ENCODE measurements at places on chromosomes 6 and 20.

DNA sequence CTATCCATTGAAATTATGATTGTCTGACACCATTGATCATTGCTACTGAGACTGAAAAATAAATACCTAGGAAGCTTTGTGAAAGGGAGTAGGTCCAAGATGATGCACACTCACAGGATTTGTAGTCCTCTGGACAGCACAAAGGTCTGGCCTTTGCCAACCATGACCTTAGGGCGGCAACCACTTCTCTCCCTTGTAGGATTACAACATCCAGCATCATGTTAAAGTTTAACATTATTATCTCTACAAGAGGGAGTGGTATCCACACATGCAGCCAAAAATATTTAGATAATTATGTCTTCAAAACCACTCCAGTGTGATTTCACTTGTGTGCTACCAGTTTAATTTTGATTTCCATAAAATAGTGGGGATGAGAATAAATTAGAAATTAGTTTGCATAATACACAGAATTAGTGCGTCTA is 51.1 kb upstream of the NHSL1 start:
- DNase-seq: no peak

GRCh38 chr6:126227833-126228702 is 111.8 kb upstream of the CENPW start:
- DNase-seq: no peak

- no peak for DNase-seq
Measured at GRCh38 chr6:906920-907319, 214.0 kb upstream of the EXOC2 start.

DNA sequence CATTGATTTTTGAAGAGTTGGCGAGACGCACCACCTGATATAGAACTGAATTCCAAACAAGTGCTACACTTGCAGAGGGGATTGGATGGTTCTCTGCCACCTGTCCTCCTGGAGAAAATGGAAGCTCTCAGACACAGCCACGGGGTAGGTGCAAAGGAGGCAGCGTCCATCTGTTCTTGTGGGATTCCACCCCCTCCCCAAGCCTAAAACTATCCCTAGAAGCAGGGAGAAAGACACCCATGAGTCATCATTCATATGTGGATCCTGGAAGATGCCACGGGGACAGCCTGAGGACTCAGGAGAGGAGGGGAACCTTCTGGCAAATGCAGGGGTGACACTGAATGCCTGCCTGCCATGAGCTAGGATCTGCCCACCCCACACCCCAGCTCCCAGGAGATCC is 171.3 kb upstream of the CST7 start:
- no peak for DNase-seq

GRCh38 chr20:33370291-33370690 is 31.0 kb downstream of the CDK5RAP1 start:
- DNase-seq: peak; percentile 79

GRCh38 chr20:56629464-56630085 is 469 bp downstream of the TFAP2C start:
- peak; percentile 59 for DNase-seq

- no peak for DNase-seq
Measured at GRCh38 chr6:96015518-96016333, at the start of gene FUT9. Gene FUT9 (plus strand): TSS chr6:96015974. CDS start chr6:96203156, 187,182 bp downstream.

DNA sequence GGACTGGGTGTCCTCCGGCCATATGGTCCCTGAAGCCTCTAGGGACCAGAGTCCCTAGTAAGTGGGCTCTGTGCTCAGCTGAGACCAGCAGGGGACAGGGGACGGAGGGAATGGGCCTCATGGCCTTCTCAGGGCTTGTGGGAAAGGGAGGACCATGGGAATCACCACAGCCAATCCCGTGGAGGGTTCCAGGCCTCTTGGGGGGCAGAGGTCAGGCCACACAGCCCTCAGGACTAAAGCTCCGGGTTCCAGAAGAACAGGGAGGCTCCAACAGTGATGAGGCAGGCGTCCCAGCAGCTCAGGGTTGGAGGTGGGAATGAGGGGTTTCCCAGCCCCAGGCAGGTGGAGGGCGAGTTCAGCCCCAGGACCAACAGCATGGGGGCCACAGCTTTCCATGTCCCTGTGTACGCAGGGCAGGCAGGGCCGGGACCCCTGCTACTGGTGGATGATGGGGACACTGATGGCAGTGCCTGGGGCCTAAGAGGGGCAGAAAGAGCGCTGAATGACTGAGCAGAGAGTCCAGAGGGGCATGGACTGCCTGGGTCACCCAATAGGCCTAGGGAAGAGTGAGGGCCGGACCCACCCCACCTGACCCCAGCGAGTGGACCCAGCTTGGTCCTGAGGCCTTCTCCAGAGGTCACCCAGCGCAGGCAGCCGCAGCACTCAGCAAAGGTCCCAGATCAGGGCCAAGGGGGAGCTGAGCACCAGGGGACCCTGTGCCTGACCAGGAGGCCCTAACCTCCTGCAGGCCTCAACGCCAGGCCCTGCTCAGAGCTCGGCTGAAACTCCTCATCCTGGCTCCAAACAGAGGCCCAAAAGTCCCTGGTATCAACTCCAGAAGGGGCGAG is 8.8 kb downstream of the MYL9 start:
- no peak for DNase-seq

GRCh38 chr6:43604174-43604573 is 24.9 kb downstream of the GTPBP2 start:
- DNase-seq: no peak

GRCh38 chr20:881051-881782 is 34.9 kb downstream of the ANGPT4 start:
- peak; percentile 70 for DNase-seq

GRCh38 chr20:4661191-4661590 is 60.5 kb upstream of the PRND start:
- DNase-seq: peak; percentile 73

- no peak for DNase-seq
Measured at GRCh38 chr6:54053881-54054391, 57.3 kb upstream of the MLIP start.

Measured in activated CD4-positive, alpha-beta T cell treated with anti-CD3 and anti-CD28 coated beads, Interleukin-2, amount 10 ng/mL, durations not matched to agents 24 days and 14 days (primary cell).